ENCODE measurements at places on chromosomes 2 and 18. TPM values are rescaled to one million over a fixed set of nuclear protein-coding genes. Genes with fewer than 3 reads are reported as not detected.

SCN1A gene
- not detected for total RNA-seq

ALKAL2 gene
- total RNA-seq = 9.3 TPM

BMPR2 gene
- 47.1 TPM for total RNA-seq

SERPINB5 gene
- 636 TPM for total RNA-seq

SPC25 gene
- not detected for total RNA-seq

HJURP gene
- total RNA-seq = 5.6 TPM

PLCD4 gene
- total RNA-seq = 1.4 TPM

CETN1 gene
- not detected for total RNA-seq

ITGB6 gene
- 4.4 TPM for total RNA-seq

GDF7 gene
- 2.8 TPM for total RNA-seq

PKDCC gene
- total RNA-seq = 5.6 TPM

HOXD12 gene
- not detected for total RNA-seq

SCLY gene
- 10.8 TPM for total RNA-seq
